ENCODE measurements at places on chromosomes 7 and 10. TPM values are rescaled to one million over a fixed set of nuclear protein-coding genes. Genes with fewer than 3 reads are reported as not detected.
A peak's percentile ranks its signal among the peaks of the same experiment; 100 is the strongest.

TSPAN12 gene
- not detected for total RNA-seq

FAM25G gene
- not detected for total RNA-seq

STYXL1 gene
- total RNA-seq, result 42.6 TPM

ERVW-1 gene
- not detected for total RNA-seq

SSBP1 gene
- total RNA-seq, result 123 TPM

VAX1 gene
- total RNA-seq, result not detected

VSTM2A gene
- not detected for total RNA-seq

SCART1 gene
- total RNA-seq, result 0.82 TPM

LRRN3 gene
- 154 TPM for total RNA-seq

SMKR1 gene
- 2.3 TPM for total RNA-seq

GJD4 gene
- not detected for total RNA-seq

ZPBP gene
- not detected for total RNA-seq

TMEM26 gene
- not detected for total RNA-seq

ATOH7 gene
- total RNA-seq, result not detected

DNA sequence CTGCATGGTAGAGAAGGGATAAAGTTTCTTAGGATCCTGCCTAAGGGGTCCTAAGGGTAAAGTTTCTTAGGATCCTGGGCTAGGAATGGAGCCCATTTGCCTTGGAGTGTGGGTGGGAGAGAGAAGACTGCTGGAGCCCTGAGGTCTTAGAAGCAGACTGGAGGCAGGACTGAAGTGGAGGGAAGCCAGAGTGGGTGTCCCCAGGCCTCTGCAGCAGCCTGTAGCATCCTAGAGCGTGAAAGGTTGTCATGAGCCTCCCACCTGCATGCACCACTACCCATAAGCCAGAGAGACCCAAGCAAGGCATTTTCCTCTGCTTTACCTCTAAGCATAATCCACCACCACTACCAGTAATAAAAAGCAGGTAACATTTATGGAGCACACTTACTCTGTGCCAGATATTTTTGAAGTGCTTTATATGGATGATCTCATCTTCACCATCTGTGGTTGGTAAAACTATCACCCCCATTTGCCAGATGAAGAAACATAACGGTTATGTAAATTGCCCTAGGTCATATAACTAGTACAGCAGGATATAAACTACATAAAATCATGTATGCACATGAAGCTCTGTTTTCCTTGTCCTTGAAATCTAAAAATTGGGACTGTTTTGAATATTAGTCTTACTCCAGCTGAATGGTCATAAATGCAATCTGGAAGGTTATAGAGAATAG, 103.5 kb upstream of the CCDC6 start:
- no peak for DNase-seq

- no peak for DNase-seq
These were observed 96.8 kb downstream of the PDGFA start for GRCh38 chr7:422886-423225.

GRCh38 chr7:134129856-134130523, 2.9 kb downstream of the LRGUK start:
- DNase-seq, result no peak

- no peak for DNase-seq
These were observed 19.1 kb downstream of the BTRC start for GRCh38 chr10:101373063-101373462.

- DNase-seq, result no peak
These were observed 27.0 kb downstream of the SND1 start for GRCh38 chr7:127678947-127679346.

DNA sequence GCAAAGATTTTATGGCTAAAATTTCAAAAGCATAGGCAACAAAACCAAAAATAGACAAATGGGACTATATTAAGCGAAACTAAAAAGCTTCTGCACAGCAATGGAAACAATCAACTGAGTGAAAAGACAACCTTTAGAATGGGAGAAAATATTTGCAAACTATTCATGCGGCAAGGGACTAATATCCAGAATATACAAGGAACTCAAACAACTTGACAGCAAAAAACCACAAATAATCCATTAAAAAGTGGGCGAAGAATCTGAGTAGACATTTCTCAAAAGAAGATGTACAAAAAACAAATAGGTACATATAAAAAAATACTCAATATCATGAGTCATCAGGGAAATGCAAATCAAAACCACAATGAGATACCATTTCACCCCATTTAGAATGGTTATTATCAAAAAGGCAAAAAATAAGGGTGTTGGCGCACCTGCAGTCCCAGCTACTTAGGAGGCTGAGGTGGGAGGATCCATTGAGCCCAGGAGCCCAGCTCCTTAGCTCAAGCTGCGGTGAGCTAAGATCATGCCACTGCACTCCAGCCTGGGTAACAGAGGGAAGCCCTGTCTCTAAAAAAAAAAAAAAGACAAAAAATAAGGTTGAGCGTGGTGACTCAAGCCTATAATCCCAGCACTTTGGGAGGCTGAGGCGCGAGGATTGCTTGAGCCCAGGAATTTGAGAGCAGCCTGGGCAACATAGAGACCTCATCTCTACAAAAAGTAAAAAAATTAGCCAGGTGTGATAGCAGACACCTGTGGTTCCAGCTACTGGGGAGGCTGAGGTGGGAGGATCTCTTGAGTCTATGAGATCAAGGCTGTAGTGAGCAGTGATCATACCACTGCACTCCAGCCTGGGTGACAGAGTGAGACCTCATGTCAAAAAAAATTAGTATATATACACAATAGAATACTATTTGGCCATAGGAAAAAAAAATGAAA, 4.2 kb upstream of the CCM2 start:
- no peak for DNase-seq

DNA sequence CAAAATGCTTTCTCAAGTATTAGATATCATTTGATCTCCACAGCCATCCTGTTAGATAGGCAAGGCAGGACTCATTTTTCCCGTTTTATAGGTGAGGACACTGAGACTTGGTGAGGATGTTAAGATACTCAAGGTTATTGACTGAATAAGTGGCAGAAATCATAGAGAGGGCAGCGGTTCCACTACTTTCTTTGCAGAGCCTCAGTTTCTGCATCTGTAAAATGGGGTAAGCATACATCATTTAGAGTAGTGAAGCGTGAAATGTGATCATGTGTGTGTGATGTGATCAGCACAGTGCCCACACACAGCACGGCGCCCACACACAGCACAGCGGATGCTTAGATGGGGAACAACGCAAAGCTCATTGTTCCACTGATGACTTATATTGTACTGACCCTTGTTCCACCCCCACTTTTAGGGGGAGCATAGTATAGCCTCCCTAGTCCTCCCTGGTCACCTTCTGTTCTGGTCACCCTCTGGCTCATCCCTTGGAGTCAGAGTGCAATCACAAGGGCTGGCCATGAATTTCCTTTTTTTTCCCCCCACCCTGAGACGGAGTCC, 10.5 kb downstream of the UBTD1 start:
- DNase-seq, result no peak

- peak; percentile 32 for DNase-seq
These were observed 7.0 kb upstream of the PTPRE start for GRCh38 chr10:127899766-127900387.

GRCh38 chr7:48901966-48902365, 22.4 kb upstream of the CDC14C start:
- DNase-seq, result no peak

- no peak for DNase-seq
These were observed 54.1 kb downstream of the ZNF467 start for GRCh38 chr7:149719050-149719899.

- no peak for DNase-seq
These were observed 49.0 kb upstream of the LYZL1 start for GRCh38 chr10:29239569-29240472.

DNA sequence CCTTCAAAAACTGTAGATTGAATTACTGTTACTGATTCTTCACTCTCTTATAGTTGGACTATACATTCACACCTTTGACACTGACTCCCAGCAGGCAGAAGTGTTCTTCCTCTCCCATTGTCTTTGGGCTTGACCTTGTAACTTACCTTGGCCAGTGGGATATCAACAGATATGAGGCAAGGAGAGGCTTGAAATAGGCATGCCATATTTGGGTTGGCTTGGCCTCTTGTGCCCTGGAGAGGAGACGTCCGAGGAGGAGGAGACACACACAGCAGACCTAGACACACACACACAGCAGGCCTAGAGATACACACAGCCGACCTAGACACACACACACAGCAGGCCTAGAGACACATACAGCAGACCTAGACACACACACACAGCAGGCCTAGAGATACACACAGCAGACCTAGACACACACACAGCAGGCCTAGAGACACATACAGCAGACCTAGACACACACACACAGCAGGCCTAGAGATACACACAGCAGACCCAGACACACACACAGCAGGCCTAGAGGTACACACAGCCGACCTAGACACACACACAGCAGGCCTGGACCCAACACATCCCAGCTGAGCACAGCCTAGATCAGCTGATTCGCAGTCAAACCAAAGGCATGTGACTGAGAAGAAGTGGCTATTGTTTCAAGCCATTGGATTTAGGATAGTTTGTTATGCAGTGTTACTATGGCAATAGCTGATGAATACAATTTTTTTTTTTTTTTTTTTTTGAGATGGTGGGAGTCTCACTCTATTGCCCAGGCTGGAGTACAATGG, 12.5 kb upstream of the GNA12 start:
- no peak for DNase-seq

DNA sequence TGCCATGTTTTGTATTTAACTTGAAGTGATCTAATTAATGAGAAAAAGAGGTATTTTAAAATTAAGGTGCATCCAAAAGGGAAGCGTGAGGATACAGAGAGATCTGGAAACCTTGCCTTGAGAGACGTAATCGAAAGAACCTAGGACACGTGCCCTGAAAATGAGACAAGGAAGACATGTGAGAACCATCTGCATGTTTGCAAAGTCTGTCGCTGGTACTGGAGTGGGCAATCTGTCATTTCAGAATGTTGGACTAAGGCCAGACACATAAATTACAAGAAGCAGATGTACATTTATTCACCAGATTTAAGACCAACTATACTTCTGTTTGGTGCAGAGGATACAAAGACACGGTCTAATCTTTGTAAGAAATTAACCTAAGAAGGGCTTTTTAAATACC, 9.2 kb downstream of the AGR2 start:
- no peak for DNase-seq

- peak; percentile 30 for DNase-seq
These were observed 1.7 kb upstream of the CDH23 start for GRCh38 chr10:71394926-71395562.

DNA sequence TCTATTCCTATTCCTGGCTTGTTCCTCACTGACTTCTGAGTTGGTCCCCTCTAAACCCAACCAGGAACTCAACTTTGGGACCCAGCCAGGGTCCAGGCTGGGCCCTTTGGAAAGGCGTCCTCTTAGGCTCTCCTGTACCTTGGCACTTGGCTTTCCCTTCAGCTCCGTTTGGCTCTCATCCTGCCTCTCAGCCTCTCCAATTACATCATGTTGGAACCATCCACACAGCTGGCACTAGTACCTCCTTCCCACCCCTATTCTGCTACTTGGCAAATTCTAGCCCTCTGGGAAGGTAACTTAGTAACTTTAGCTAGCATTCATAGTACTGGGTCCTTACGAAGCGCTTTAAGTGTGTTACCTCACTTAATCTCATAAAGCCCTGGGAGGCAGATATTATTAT, 205.3 kb upstream of the HABP2 start:
- no peak for DNase-seq

DNA sequence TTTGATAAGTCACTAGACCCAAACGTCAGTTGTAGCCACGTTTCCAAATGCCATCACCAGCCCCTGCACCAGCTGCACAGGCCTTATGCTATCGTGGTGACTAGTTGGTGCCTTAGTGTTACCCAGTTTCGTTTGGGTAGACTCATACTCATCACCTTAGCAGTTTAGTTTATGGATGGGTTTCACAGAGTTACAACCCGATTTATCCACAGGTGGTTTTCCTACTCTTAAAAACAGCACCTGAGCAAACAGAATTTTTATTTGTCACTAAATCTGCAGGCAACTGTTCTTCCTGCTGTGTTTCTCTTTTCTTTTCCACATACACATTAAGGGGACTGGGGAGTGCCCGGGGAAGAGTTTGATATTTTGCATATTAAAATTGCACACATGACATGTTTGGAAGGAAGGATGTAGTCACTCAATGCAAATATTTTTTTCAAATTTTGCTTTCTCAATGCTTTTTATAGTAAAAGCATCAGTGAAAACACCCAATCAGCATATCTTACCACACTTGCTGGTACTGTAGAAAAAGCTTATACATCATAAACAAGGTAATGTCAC, 41.6 kb downstream of the PDSS1 start:
- DNase-seq, result peak; percentile 60

GRCh38 chr7:41809116-41809515, 106.2 kb upstream of the INHBA start:
- DNase-seq, result no peak

DNA sequence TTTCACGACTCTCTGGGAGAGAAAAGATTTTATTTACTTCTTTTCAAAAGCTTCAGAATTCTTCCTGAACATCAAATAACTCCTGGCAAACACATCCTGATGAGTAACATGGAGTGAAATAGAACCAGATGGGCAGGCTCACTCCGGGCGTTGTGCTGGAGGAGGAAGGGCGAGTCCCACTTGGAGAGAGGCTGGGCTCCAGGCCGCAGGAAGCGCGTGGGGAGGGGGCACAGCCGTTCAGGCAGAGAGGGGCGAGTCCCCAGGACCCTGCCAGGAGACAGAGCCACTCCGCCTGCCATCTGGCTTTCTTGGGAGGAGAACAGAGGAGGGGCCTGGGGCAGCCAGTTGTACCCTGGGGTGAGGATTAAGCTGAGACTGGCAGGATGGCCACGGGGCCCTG, 265.9 kb upstream of the ZMIZ1 start:
- DNase-seq, result no peak

GRCh38 chr10:92052088-92052487, 128.5 kb downstream of the BTAF1 start:
- no peak for DNase-seq

Data from activated CD8-positive, alpha-beta memory T cell treated with anti-CD3 and anti-CD28 coated beads, Interleukin-2, amount 10 ng/mL, durations not matched to agents 7 days and 5 days (primary cell).